AML-193 (cell line): ENCODE measurements at places on chromosomes 2 and 18.

- no peak for DNase-seq
Measured at GRCh38 chr2:65043001-65043400, 13.2 kb upstream of the CEP68 start.

DNA sequence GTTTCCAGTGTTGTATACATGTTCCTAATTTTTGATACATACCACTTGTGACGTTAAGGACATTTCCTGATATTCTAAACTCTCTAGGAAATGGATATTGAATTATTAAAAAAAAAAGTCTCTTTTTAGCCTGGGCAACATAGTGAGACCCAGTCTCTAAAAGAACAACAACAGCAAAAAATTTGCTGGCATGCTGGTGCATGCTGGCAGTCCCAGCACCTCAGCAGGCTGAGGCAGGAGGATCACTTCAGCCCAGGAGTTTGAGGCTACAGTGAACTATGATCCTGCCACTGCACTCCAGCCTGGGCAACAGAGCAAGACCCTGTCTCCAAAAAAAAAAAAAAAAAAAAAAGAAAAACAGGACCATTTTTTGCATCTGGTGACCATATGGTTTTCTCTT, 10.5 kb upstream of the PPP4R3B start:
- no peak for DNase-seq

GRCh38 chr2:38722271-38723061, 28.7 kb downstream of the SRSF7 start:
- no peak for DNase-seq

DNA sequence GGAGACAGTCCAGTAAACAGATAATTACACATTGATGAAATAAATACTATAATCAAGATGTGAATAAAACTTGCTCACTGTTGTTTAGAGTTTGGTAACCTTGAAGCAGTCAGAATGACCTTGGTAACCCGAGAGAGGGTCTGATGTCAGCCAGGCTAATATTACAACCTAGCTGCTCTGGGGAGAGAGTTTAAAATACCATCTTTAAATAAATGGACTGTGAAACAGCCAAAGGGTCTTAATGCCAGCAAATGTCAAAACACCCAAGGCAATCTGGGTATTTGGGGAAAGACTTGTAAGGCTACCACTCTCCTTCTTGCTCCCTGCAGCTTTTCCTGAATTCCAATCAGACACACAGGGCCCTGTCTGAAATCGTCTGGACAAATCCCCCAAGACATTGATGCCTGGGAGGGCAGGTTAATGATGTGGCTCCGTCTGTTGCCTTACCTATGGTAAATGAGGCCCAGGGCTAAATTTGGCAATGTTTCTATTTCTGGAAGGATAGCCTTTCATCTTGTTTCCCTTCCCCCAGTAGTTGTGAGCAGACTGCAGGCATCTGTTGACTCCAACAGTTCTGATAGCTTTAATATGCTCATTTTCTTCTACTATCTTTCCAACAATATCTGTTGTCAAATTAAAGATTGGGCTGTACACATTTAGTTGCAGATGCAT, 43.0 kb upstream of the ITGB6 start:
- no peak for DNase-seq

GRCh38 chr18:62802523-62802922, 87.2 kb downstream of the PHLPP1 start:
- DNase-seq = peak; percentile 18

DNA sequence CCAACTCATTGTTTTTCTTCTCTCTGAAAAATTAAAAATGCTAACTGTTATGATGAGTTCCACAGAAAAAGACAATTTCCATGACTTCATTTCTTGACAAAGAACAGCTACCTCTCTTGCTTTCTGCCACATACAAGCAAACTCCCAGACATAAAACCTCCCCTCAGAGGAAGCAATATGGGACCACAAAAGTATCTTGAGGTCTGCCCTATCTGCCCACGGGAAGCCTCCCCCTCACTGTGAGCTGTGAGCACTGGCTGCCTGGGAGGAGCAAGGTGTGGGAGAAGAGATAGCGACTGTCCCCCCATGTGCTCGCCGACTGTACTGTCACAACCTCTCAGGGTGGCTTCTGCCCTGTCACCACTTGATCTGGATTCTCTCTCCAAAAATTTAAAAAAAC, 69.7 kb upstream of the NRP2 start:
- no peak for DNase-seq
